Epithelial cell of proximal tubule (primary cell): ENCODE measurements at places on chromosomes 3 and 15. TPM values are rescaled to one million over a fixed set of nuclear protein-coding genes. Genes with fewer than 3 reads are reported as not detected.

The SAXO2 gene
- total RNA-seq, result 0.12 and 2.2 TPM in 2 replicates

The ZNF609 gene
- 11.0 and 11.6 TPM in 2 replicates for total RNA-seq

The ANKRD63 gene
- total RNA-seq, result 0.22 TPM in 1 of 2 replicates, not detected in the other

The CORO2B gene
- 13.5 and 18.3 TPM in 2 replicates for total RNA-seq

The PCCB gene
- total RNA-seq, result 39.1 and 80.6 TPM in 2 replicates

The GUCA1C gene
- total RNA-seq, result 0.23 and 0.58 TPM in 2 replicates

The CCNB2 gene
- total RNA-seq, result 108 TPM in 2 replicates

The GRM2 gene
- not detected in 2 replicates for total RNA-seq

The TMF1 gene
- total RNA-seq, result 13.2 and 15.6 TPM in 2 replicates

The GANC gene
- total RNA-seq, result 11.2 and 13.1 TPM in 2 replicates

The SLC51A gene
- total RNA-seq, result 0.12 TPM in 1 of 2 replicates, not detected in the other

GRCh38 chr3:15804553-15805095 lies 6.8 kb upstream of the ANKRD28 start:
- no peak for DNase-seq

GRCh38 chr3:106792716-106793115 lies 584.5 kb upstream of the CCDC54 start:
- DNase-seq, result no peak

DNA sequence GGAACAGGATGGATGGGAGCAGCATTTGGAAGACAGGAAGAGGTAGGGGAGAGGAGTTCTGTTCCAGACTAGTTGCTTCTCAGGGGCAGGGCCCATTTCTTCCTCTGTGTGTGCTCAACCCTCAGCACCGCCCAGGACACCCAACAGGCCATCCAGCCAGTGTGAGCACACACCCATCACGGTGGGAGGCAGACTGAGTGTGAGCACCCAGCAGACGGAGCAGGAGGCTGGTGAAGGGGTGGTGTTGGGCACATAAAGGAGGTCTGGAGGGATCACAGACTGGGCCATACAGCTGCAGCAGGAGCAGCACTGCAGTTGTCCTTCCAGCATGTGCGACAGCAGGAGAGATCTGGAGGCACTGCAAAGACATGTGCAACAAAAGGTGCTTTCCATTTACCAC lies 88.4 kb upstream of the PLXNA1 start:
- DNase-seq, result no peak

DNA sequence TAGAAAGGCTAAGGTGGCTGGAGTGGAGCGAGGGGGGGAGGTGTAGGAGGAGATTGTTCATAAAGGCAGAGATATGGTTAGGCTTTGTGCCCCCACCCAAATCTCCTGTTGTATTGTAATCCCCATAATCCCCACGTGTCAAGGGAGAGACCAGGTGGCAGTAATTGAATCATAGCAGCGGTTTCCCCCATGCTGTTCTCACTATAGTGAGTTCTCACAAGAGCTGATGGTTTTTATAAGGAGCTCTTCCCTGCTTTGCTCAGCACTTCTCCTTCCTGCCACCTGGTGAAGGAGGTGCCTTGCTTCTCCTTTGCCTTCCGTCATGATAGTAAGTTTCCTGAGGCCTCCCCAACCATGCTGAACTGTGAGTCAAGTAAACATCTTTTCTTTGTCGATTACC lies 64.7 kb upstream of the CFAP161 start:
- no peak for DNase-seq

DNA sequence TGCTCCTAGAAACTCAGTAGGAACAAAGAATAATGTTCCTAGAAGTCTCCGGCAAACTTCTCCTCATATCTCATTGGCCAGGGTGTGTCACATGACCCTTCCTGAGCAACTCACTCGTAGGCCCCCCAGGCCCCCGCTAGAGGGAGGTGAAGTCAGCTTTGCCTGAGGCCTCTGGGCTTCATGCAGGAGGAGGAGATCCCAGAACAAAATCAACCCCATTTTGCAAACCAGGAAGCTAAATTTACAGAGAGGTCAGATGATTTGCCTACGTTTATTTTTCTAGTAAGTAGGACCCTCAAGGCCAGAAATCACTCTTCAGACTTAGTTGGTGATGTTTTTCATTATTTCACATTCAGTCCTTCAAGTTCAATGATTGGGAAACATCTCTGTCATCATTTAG lies 99.1 kb downstream of the SSR3 start:
- no peak for DNase-seq

GRCh38 chr15:41940441-41940857 lies 31.9 kb downstream of the EHD4 start:
- DNase-seq, result no peak

GRCh38 chr15:75508840-75509532 lies 57.5 kb upstream of the SIN3A start:
- no peak for DNase-seq

DNA sequence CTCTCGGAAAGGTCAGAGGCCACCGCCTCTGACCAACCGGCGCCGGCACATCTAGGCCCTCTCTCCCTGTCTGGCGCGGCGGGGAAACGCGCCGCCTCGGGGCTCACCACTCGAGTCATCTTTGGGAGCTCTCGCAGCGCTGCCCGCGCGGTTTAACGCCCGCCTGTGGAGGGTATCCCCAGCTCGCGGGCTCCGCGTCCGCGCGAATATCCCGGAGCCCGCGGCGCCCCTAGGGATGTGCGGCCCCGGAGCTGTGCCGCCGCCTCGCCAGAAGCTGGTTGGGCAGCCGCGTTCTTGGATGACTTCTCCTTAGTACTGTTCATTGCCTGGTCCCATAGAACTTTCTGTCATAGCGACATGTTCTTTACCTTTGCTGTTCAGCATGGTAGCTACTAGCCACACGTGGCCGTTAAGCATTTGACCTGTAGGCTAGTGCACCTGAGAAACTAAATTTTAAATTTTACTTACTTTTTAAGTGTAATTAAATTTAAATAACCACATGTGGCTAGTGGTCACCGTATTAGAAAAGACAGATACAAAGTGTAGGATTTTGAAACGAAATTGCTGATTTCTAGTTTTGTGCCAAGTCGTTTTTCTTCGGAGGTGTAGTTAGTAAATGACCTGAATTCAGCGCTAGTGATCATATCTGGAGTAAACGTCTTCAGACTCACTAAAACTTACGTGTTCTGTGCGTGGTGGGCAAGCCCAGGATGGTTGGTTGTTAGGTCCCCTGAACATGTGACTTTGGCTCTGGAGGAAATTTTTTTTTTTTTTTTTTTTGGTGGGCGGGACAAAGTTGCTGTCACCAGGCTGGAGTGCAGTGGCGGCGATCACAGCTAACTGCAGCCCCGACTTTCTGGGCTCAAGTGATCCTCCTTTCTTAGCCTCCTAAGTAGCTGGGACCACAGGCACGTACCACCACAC lies 835 bp downstream of the ARIH2 start:
- no peak for DNase-seq

DNA sequence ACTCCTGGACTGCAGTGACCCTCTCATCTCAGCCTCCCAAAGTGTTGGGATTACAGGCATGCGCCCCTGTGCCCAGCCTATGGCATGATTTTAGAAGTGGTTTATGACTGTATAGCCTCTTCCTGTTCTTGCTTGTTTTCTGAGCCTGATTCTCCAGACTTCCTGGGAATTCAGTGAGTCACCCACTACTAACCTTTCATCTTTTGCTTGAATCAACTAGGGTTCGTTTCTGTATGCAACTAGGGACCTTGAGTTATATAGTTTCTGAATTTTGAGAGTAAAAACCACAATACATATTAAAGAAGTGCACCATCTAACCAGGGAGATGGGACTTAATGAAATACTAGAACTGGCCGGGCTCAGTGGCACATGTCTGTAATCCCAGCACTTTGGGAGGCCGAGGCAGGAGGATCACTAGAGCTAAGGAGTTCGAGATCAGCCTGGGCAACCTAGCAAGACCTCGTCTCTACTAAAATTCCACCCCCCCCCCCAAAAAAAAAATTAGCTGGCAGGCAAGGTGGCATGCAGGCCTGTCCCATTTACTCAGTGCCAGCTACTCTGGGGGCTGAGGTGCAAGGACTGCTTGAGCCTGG lies 76.0 kb downstream of the ZNF609 start:
- peak; percentile 56 for DNase-seq

DNA sequence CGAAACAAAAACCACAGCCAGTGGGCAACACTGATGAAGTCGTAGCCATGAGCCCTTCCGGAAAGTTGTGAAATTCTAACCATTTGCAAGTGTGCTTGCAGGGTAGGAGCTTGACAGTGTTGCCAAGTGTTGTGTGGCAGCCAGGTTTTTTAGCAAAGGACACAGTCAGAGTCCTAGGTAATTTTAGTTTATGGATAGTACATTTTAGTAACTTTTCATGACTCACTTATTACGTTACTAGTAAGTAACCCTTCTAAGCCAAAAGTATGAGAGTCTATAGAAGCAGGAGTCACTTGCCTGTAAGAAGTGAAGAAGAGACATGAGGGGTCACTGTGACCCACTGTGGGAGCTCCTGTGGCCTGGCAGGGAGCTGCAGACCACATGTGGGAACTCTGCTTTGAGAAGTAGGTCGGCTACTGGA lies 54.8 kb upstream of the ADPGK start:
- no peak for DNase-seq

GRCh38 chr15:89845305-89845893 lies 30.7 kb upstream of the ANPEP start:
- peak; percentile 76 for DNase-seq

DNA sequence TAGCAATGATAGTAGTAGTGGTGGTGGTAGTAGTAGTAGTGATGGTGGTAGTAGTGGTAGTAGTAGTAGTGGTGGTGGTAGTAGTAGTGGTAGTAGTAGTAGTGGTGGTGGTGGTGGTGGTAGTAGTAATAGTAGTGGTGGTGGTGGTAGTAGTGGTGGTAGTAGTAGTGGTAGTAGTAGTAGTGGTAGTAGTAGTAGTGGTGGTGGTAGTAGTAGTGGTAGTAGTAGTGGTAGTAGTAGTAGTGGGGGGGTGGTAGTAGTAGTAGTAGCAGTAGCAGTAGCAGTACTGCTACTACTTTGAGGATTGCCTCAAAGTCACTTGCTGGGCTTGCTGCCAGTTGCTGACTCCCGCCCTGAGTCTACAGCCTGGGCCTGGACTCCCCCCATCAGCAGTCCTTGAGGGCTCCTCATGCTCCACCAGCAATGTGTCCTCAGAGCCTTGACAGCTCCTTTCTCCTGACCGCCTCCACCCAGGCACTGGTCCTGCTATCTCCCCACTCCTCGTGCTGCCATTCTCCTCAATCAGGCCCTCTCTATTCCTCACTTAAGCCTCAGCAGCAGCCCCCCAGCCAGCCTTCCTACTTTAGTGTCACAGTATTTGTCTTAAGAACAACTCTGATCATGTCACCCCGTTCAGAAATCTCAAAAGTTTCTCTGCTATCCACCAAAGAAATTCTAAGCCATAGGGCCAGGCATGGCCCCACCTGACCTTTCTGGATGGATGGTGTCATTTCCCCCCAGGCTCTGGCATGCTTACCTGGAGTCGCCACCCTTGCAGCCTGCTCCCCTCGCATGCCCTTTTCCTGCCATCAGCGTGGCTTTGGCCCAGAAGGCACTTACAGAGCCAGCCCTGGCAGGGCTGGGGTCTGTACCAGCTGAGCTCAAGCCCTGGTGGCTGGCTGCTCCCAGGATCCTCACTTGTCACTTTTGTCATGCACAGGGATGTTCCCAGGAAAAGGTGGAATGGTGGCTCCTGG lies 45.6 kb downstream of the DLEC1 start:
- no peak for DNase-seq

GRCh38 chr3:47017504-47018268 lies 38.2 kb downstream of the NBEAL2 start:
- DNase-seq, result no peak
